ENCODE measurements at places on chromosomes 13 and 19. TPM values are rescaled to one million over a fixed set of nuclear protein-coding genes. Genes with fewer than 3 reads are reported as not detected.

- DNase-seq = no peak
These were observed 28.5 kb downstream of the CCNE1 start for GRCh38 chr19:29840066-29840950.

DNA sequence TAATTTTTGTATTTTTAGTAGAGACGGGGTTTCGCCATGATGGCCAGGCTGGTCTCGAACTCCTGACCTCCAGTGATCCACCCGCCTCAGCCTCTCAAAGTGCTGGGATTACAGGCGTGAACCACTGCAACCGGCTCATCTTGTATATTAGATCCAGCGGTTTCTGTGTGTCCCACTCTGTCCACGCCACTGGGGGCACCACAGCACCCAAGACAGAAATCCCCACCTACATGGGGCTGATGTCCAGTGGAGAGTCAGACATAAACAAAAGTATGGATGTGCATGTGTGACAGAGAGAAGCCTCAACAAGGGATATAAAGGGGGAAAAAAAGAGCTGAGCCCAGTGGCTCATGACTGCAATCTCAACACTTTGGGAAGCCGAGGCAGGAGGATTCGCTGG lies 65.8 kb upstream of the ADGRE5 start:
- no peak for DNase-seq

DNA sequence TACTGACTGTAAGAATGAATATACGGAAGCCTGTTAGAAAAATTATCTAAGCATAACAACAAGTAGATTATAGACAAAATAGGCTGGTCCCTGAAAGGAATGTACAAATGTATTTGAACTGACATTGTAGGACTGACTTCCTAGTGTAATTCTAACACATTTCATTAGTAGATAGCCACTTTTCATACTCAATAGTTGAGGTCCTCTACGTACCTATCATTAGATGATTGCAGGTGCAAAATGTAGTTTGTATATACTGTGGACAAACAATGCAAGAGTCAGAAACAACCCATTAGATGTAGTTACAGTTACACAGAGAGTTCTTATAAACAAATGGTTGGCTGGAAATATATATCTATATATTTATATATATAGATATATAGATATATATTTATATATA lies 402.3 kb upstream of the SLITRK6 start:
- no peak for DNase-seq

DNA sequence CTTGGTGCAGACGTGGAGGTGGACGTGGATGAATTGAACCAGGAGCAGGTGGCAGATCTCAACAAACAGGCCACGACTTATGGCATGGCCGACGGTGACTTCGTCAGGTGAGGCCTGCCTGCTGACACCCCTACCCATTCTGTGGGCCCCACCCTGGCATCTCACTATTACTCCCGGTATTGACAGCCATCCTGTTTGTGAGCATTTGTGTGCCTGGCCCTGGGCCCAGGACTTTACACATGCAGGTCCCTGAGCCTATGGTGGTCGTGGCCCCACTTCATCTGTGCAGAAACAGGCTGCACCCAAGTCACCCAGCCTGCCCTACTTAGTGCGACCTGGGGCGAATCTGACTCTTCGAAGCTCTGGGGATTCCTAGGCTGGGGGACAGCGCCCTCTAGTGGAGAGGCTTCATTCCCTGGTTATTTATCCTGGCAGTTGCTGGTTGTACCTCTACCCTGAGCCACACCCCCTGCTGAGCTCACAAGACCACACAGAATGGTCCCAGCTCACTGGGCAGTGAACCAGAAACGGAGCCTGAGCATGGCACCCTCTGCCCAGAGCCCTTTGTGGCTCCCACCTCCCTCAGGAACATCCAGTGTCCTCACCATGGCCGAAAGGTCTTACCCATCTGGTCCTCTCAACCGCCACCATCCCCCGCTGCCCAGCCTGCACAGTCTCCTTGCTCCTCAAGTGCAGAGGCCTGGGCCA lies 16.9 kb downstream of the ZNF296 start:
- DNase-seq = peak; percentile 79

SYNE4 gene
- total RNA-seq = 0.32 TPM

Measured in fibroblast of villous mesenchyme (primary cell).